Activated T-cell treated with anti-CD3 and anti-CD28 coated beads for 1 hour (primary cell): ENCODE measurements at places on chromosomes 4 and X.

DNA sequence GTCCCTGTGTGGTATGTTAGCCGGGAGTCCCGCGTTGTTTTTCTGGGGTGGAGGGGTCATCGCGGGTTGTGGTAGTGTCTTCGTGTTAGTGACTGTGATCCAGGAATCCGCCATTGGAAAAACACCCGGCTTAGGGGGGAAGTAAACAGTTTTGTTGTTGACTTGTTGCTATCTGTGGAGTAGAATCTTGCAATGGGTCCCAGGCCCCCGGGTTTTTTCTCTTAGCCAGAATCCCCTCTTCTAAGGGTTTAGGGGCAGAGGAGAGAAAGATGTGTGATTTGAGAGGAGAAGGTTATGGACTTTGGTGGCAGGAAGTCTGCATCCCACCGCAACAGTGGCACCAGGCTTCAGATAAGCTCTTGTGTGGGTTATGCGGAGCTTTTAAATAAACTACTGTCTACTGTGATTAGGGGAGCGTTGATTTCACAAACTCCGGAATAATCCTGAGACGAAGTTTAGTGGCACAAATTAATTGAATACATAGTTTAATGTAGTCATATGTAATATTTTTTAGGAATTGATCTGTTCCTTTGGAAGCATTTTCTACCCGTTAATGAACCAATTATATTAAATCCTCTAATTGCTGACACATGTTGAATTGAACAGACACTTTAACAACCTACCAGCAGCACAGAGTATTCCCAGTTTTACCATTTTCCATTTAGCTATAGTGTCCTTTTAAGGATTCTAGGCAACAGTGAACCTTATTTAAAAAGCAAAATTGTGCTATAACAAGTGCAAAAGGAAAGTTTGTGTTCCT is 1.4 kb downstream of the DDX3X start:
- no peak for DNase-seq

DNA sequence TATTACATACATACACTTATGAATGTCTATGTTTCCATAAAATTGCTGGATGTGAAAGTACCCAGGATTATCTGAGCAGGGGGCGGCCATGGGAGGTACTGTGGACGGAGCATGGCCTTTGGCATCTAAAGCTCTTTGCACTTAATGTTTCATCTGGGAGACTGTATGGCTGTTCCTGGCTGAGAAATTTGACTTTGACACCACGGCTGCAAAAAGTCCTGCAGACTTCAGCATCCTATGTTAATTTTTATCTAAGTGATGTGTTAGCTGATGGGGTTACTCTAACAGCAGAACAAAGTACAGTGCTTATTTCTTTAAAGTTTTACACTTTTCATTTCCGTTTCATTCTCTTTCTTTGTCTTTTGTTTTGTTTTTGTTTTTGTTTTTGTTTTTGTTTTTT is 139.8 kb upstream of the STX18 start:
- DNase-seq: no peak

DNA sequence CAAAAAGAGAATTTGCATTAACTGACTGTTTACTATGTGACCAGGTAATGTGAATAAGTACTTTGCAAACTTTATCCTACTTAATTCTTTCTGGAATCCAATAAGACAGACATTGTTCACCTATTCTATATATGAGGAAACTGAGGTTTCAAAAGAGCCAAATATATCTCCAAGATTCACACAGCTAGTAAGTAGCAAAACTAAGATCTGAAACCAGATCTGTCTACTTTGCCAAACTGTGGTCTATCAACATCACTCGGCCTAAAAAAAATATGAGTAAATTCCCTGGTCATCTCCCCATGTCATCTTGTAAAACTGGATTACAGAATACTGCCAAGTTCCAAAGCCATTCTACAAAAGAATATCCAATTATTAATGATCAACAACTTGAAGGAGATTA is 52.8 kb downstream of the ANAPC10 start:
- no peak for DNase-seq

DNA sequence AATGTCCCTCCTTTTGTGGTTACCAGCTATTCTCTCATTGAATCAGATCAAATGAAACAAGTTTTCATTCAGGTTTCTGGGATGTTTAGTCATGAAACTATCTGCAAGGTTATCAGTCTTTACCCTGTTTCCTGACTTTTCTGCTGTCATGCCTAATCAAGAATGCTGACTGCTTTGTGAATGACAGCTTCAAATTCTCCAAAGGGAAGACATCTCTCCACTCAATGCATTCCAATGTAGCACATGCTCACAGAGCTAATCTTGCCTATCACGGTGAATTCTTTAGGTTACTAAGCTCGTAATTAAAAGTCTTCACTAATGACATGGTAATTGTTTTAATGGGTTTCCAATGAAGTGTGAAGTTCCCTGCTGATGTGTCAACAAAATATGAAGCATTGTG is 1068.5 kb downstream of the PCDH7 start:
- DNase-seq: no peak
